Activated CD8-positive, alpha-beta T cell treated with anti-CD3 and anti-CD28 coated beads, Interleukin-2, amount 10 ng/mL, durations not matched to agents 7 days and 5 days (primary cell): ENCODE measurements at places on chromosomes 3 and 15.

DNA sequence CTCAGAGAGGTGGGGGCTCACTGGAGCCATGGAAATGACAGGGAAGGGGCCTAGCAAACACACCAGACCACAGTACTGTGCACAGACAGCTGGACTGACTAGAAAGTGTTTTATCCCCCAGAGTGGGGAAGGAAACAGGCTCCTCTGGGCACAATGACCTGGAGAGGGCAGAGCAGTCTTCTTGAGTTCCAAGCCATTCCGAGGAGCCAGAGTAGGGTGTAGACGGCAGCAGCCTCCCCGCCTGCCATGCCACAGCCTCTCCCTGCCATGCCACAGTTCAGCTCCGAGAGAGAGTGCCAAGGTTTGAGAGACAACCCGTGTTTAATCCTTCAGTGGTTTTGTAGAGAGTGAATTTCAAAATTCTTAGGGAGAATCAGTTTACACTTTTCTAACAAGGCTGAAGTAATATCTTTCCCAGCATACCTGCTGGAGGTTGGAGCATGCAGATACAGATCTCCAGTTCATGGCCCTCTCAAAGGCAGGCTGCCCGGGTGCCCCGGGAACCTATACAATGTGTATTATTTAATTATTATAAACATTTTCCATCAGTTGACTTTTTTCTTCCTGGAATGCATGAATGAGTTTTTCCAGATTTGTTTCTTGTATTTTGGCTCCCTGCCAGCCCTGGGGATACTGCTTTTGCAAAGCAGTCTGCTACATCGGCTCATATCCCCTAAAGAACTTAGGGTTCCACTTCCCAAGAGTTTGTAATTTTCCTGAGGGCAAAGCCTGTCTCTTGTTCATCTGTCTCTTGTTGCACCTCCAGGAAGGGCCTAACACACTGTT lies 3.2 kb downstream of the PODXL2 start:
- DNase-seq: no peak

GRCh38 chr15:72820278-72820677 lies 36.7 kb upstream of the ADPGK start:
- DNase-seq: no peak

- DNase-seq: no peak
Measured at GRCh38 chr3:14222900-14223594, 44.4 kb downstream of the LSM3 start.

GRCh38 chr15:33138000-33138399 lies 56.5 kb downstream of the FMN1 start:
- no peak for DNase-seq

DNA sequence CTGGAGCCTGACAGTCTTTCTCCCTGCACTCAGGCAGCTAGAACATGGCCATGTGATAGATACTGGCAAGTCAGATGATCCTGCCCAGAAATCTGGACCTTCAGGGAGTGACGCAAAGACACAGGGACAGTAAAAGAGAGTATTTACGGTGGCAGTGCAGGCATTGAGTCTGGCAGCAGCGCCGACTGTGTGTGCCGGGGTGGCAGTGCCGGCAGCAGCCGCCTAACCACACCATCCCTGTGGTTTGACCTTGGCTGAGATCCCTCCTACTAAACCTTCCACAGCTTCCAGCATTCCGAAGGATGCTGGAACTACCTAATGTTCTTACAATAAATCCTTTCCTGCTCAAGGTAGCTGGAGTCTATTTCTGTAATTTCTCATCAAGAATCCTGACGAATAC lies 4.6 kb upstream of the TSPAN3 start:
- no peak for DNase-seq

- DNase-seq: no peak
Measured at GRCh38 chr3:11530153-11530721, 113.5 kb downstream of the VGLL4 start.

DNA sequence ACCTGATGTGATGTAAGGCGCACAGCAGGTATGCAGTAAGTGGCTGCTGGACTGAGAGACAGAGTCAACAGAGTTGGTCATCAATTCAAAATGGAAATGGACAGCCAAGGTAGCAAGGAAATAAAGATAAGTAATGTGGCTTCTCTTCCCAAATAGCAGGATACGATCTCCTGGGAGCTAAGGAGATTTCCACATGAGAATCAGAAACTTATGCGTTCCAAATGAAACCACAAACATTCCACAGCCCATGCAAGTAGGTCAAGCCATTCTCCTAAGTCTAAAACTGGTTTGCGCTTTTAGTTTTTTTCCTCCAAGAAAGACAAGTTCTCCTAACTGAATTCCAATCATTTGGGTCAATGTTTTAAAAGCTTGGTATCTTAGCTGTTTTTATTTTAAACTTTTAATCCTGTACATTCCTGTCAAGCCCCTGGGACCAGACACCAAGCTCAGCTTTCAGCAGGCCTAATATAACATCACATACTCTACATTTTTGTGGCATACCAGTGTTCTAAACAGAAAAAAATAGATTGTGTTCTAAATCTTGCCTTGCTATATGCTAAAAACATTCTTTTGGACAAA lies 73.7 kb upstream of the TSPAN3 start:
- DNase-seq: no peak

DNA sequence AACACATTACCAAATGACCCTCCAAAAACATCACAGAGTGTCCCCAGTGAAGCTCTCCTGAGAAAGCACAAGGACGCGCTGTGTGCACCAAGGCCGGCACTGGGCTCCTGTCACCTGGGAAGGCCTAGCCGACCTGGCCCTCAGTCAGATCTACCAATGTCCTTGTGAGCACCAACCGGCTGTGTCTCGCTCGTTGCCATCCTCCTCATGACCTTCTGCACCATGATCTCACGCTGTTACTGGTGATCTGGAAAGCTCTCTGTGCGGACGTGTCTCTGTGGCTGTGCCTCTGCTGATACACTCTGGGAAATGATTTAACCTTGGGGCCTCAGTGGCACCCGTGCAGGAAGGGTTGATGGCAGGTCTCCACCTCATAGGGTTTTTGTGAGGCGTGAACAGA lies 24.2 kb downstream of the ZXDC start:
- DNase-seq: no peak

GRCh38 chr15:93247466-93248121 lies 158.6 kb upstream of the RGMA start:
- no peak for DNase-seq
